Activated naive CD8-positive, alpha-beta T cell treated with anti-CD3 and anti-CD28 coated beads, Interleukin-2, amount 50 U/mL, for 16 hours (primary cell): ENCODE measurements at places on chromosomes 12 and 14.

- DNase-seq, result no peak
Observed at GRCh38 chr12:61536525-61536924, 723.7 kb upstream of the USP15 start.

DNA sequence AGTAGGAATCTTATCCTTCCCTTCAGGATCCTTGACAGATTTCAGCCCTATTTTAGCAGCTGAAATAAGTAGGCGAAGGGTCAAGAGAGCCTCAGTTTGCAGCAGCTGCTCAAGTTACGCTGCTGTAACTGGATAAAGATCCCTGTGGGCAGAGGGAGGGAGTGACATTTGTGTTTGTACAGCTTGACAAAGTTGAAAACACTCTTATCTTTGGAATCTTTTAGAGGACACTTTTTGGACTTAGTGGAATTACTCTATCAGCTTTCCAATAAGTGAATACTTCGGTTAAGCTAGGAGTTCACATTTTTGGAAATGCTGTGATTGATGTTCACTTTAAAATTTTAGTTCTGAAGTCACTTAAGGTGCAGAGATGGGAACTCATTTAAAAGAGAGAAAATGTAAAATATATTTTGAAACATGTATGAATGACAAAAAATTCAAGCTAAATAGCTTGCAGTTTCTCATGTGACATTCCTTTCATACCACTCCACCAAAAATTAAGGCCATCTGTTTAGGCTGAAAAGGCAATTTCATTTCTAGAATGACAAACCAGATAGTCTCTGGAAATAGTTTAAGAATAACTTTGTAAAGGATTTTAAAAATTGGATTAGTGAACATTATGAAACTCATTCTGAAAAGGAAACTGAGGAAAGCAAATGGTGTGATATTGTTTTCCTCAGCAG is 55.2 kb downstream of the SLC38A4 start:
- no peak for DNase-seq

DNA sequence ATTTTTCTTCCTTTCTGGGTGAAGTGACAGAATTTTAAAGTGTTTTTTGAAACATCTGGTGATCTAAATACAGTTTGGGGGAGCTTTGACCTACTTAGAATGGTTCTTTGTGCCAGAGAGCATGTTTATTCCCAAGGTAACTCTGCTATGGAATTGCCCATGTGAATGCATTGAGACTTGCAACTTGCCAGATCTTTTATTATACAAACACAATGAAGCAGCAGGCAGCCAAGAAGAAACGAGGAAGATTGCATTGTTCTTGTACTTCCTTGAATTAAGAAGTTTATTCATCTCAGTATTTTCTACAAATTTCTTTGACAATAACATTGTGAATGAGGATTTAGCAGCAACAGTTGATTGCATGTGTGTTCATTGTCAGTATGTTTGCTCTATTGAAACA is 55.5 kb downstream of the FGD4 start:
- no peak for DNase-seq

GRCh38 chr12:34298176-34298970 is 276.1 kb downstream of the ALG10 start:
- no peak for DNase-seq
